Nephron progenitor cell (in vitro differentiated cells): ENCODE measurements at places on chromosomes 5 and 9.

- no peaks in the 10 kb centered on the region for H3K36me3 ChIP-seq
- H3K4me1 ChIP-seq: peaks cover 55% of the 10 kb centered on the region
- H3K27me3 ChIP-seq: peaks cover 1% of the 10 kb centered on the region
- no peak for DNase-seq
- H3K4me3 ChIP-seq: no peak overlapping the region
- H3K27ac ChIP-seq: no peak overlapping the region
Observed at GRCh38 chr5:168941901-168942300, 359.0 kb downstream of the SLIT3 start.

GRCh38 chr9:17251100-17251499 is 116.3 kb downstream of the CNTLN start:
- peaks cover 64% of the 10 kb centered on the region for H3K36me3 ChIP-seq
- no peak overlapping the region for H3K27ac ChIP-seq
- H3K4me3 ChIP-seq: no peak overlapping the region
- H3K4me1 ChIP-seq: no peaks in the 10 kb centered on the region
- DNase-seq: no peak
- H3K27me3 ChIP-seq: no peaks in the 10 kb centered on the region

GRCh38 chr5:87787625-87788256 is 375.0 kb upstream of the CCNH start:
- no peak for DNase-seq
- H3K4me3 ChIP-seq: no peak overlapping the region
- no peaks in the 10 kb centered on the region for H3K36me3 ChIP-seq
- peaks cover 3% of the 10 kb centered on the region for H3K27me3 ChIP-seq
- peaks cover 51% of the 10 kb centered on the region for H3K4me1 ChIP-seq

DNA sequence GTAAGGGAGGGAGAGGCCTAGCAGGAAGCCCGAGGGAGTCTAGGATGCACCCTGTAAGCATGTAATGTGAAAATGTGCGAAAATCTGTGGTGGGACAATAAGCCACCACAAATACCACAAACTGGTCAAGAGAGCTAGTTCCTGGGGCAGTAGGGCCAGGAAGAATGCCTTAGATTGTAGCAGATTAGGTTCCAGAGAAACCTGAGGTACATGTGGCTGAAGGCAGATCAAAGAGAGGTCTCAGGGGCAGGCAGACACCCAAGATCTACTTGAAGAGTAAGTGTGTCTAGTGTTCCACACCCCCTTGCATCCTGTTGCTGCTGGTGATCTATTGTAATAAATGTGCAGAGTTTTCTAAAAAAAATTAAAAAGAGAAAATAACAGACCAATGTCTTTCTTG is 1677.3 kb upstream of the CDH6 start:
- no peak overlapping the region for H3K4me3 ChIP-seq
- H3K27ac ChIP-seq: no peak overlapping the region
- no peaks in the 10 kb centered on the region for H3K27me3 ChIP-seq
- DNase-seq: no peak
- no peaks in the 10 kb centered on the region for H3K36me3 ChIP-seq

GRCh38 chr5:1524799-1525623 is 1.3 kb upstream of the LPCAT1 start:
- peaks cover 21% of the 10 kb centered on the region for H3K4me1 ChIP-seq
- H3K27me3 ChIP-seq: peaks cover 8% of the 10 kb centered on the region
- DNase-seq: no peak
- H3K36me3 ChIP-seq: peaks cover 4% of the 10 kb centered on the region

DNA sequence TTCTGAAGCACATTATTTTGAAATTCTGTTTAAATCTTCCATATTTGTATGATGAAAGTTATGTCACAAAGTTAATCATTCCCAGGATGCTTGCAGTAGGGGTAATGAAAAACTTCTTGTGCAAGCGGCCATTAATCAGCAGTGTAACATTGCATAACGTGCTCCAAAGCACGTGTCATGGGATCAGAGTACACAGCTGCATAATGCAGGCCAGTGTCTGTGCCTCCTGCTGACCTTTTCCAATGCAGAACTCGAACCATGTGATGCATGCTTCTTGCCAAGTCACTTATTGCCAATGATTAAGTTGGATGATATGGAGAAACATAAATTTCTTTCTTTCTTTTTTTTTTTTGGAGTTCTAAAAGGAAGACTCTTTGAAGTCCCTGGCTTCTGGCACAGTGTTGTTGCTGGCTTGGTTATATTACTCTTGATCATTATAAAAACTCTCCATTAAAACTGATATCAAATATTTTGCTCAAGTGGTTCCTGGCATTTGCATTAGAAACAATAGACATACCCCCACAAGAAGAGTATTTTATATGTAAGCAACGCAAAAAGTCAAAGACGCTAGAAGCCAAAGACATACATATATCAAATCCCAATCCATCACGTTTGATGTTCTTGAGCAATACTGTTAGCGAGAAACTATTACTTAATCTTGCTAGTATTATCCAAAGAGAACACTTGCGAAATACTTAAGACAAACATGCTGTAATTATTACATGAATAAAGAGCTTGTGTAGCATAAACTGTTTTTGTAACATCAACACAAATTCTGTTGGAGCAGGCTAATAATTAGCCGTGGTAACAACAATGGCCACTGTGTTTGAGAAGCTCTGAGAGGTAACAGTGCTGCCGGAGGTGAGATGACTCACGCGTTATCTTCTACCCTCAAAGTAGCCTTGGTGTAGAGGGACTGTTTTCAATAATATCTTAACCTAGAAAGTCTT is 164.2 kb downstream of the AUH start:
- H3K36me3 ChIP-seq: peaks cover 32% of the 10 kb centered on the region
- peak; percentile 13 for DNase-seq
- H3K27me3 ChIP-seq: no peaks in the 10 kb centered on the region
- H3K4me1 ChIP-seq: peaks cover 50% of the 10 kb centered on the region
- no peak overlapping the region for H3K4me3 ChIP-seq

- H3K4me1 ChIP-seq: no peaks in the 10 kb centered on the region
- DNase-seq: no peak
- H3K27ac ChIP-seq: no peak overlapping the region
- H3K36me3 ChIP-seq: peaks cover 67% of the 10 kb centered on the region
Observed at GRCh38 chr5:83115816-83116215, 38.5 kb downstream of the XRCC4 start.

GRCh38 chr5:16806711-16807546 is 129.2 kb downstream of the MYO10 start:
- no peak for DNase-seq
- peak overlapping the region; percentile 69 for H3K27ac ChIP-seq

- H3K4me3 ChIP-seq: no peak overlapping the region
- peaks cover 7% of the 10 kb centered on the region for H3K27me3 ChIP-seq
- peaks cover 62% of the 10 kb centered on the region for H3K4me1 ChIP-seq
- H3K36me3 ChIP-seq: peaks cover 36% of the 10 kb centered on the region
- no peak overlapping the region for H3K27ac ChIP-seq
Observed at GRCh38 chr9:133930682-133931485, 61.2 kb downstream of the VAV2 start.

DNA sequence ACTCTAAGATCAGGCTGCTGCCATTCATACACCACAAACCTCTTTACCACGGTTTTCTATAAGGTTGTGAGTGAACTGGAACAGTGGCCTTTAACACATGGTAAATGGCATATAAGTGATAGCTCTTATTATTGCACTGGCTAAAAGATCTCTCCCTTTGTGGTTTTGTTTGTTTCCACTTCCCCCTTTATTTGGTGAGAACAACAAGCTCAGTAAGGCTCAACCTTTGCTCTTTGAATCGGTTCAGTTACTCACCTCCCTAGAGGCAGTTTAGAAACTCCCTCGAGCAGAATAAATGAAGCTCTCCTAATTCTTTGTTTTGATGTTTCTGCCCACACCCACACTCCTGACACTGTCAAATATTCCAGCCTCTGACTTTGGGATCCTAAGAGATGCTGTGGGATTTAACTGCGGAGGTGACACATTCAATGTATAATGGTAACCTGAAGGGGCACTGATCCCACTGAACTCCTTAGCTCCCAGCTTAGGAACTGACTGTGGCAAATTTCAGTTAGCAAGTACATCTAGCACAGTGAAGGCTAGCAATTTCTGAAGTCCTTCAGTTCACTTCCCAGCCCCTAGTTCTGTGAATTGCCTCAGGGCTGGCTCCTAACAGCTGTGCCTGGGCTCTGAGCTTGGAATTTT is 22.5 kb upstream of the RAD23B start:
- no peak overlapping the region for H3K4me3 ChIP-seq
- DNase-seq: no peak
- peaks cover 18% of the 10 kb centered on the region for H3K36me3 ChIP-seq
- H3K27ac ChIP-seq: peak overlapping the region; percentile 20
- peaks cover 20% of the 10 kb centered on the region for H3K4me1 ChIP-seq
- H3K27me3 ChIP-seq: no peaks in the 10 kb centered on the region

- H3K4me1 ChIP-seq: no peaks in the 10 kb centered on the region
- H3K4me3 ChIP-seq: no peak overlapping the region
- H3K27me3 ChIP-seq: no peaks in the 10 kb centered on the region
- no peak for DNase-seq
- peaks cover 28% of the 10 kb centered on the region for H3K36me3 ChIP-seq
- H3K27ac ChIP-seq: no peak overlapping the region
Observed at GRCh38 chr9:14678776-14679175, 14.5 kb downstream of the ZDHHC21 start.

DNA sequence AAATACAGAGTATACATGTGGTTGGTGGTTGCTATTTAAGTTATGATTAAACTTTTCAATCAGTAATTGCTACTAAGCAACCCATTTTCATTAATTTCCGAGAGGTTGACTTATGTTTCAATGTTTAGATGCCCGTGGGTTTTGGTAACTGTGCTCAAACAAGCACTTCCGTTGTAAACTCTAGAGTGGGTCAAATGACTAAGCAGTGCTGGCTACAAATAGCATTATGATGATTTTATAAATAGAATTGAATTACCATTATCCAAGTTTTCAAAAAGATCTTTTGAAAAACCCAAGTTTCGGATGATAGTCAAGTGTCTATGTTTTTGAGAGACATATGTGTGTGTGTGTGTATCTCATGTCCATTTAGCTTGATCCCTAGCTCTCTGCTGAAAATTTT is 2369.4 kb upstream of the ACO1 start:
- peak overlapping the region; percentile 42 for H3K27ac ChIP-seq
- no peaks in the 10 kb centered on the region for H3K4me1 ChIP-seq
- no peaks in the 10 kb centered on the region for H3K27me3 ChIP-seq
- no peaks in the 10 kb centered on the region for H3K36me3 ChIP-seq

DNA sequence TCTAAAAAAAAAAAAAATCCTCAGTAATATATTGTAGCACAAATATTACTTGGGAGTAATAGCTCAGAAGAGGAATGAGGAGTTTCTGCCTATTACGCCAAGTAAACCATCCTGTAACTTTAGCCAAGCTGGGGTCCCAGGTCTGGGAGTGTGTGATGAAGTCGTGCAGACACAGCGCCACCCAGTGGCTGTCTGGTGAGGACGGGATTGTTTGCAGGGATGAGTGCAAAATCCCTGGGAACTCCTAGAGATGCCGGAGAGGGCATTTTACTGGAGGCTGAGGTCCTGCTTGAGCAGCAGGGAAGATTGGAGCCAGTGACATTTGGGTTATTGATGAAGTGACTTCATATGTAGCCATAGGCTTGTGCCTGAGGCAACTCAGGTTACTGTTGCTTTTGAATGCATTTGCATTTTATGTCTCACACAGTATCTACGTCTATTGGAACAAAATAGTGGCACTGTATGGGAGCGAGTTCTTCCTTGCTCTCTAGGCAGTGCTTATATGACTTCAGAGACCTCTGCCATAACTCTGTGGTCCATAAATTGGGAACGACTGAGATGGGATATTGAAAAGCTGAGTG is 72.8 kb downstream of the PSAT1 start:
- H3K36me3 ChIP-seq: no peaks in the 10 kb centered on the region
- peaks cover 8% of the 10 kb centered on the region for H3K27me3 ChIP-seq

DNA sequence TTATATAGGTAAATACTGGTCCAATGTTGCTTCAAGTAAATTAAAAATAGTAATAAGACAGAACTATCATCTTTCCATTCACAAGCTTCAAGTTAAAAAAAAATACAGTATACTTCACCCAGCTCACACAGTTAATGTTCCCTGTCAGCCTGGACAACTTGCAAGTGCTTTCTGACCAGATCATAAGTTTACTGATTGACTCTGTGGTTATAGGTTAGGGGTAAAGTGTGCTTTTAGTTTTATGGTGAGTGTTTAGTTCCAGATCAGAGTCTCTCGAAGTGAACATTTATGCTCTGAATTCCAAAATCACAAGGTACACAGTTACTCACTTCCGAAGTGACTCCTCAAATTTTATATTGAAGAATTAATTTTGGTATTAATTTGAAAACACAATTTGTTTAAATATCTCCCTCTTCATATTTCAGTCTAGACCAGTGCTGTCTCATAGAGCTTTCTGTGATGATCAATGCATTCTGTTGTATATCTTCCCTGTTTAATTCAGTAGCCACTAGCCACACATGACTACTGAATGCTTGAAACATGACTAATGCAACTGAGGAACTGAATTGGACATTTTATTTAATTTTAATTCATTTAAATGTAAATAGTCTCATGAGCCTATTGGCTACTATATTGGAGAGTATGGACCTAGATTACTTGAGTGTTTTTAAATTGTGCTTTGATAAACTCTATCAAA is 90.7 kb downstream of the MEF2C start:
- H3K27ac ChIP-seq: no peak overlapping the region
- peaks cover 7% of the 10 kb centered on the region for H3K4me1 ChIP-seq
- H3K36me3 ChIP-seq: peaks cover 8% of the 10 kb centered on the region
- H3K4me3 ChIP-seq: no peak overlapping the region
- no peak for DNase-seq

- H3K27me3 ChIP-seq: no peaks in the 10 kb centered on the region
- peak; percentile 37 for DNase-seq
- peaks cover 31% of the 10 kb centered on the region for H3K36me3 ChIP-seq
- H3K27ac ChIP-seq: peak overlapping the region; percentile 62
- peaks cover 47% of the 10 kb centered on the region for H3K4me1 ChIP-seq
Observed at GRCh38 chr5:95817430-95817829, 5.1 kb downstream of the GLRX start.

GRCh38 chr5:60223342-60223741 is 329.8 kb upstream of the PDE4D start:
- DNase-seq: no peak
- no peak overlapping the region for H3K4me3 ChIP-seq
- no peaks in the 10 kb centered on the region for H3K4me1 ChIP-seq
- peaks cover 3% of the 10 kb centered on the region for H3K27me3 ChIP-seq

DNA sequence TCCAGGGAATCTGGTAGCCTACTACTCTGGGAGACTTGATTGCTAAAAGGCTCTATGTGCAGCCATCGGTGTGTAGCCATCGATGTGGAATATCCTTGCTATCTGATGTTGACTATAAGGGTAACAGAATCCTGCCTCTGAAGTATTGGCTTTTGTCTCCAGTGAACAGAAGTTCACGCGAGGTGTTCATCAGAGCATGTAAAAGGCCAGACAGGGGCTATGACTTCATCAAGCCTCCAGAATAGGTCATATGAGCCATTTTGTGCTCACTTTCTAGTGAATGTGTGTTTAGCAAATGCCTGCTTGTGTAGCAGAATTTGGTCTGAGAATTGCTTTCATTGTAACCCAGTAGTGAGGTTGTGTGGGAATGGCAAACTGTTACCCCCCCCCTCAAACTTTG is 66.8 kb upstream of the RAD23B start:
- H3K27ac ChIP-seq: no peak overlapping the region
- H3K4me3 ChIP-seq: no peak overlapping the region
- no peaks in the 10 kb centered on the region for H3K27me3 ChIP-seq
- no peak for DNase-seq
- no peaks in the 10 kb centered on the region for H3K36me3 ChIP-seq

- no peaks in the 10 kb centered on the region for H3K27me3 ChIP-seq
- no peak overlapping the region for H3K27ac ChIP-seq
- no peaks in the 10 kb centered on the region for H3K4me1 ChIP-seq
- H3K4me3 ChIP-seq: no peak overlapping the region
- no peak for DNase-seq
Observed at GRCh38 chr5:84239494-84239893, 145.2 kb downstream of the EDIL3 start.

- no peaks in the 10 kb centered on the region for H3K36me3 ChIP-seq
- H3K4me3 ChIP-seq: no peak overlapping the region
- H3K4me1 ChIP-seq: no peaks in the 10 kb centered on the region
- no peak overlapping the region for H3K27ac ChIP-seq
- H3K27me3 ChIP-seq: peaks cover 55% of the 10 kb centered on the region
Observed at GRCh38 chr9:124180557-124180956, 77.2 kb upstream of the NEK6 start.
